ENCODE measurements at places on chromosomes 16 and 17. TPM values are rescaled to one million over a fixed set of nuclear protein-coding genes. Genes with fewer than 3 reads are reported as not detected.

Gene CAVIN1
- 703 TPM for total RNA-seq

Gene APOBR
- not detected for total RNA-seq

Gene PRR15L
- not detected for total RNA-seq

Gene MT1G
- not detected for total RNA-seq

Gene CCL1
- total RNA-seq = not detected

Gene SYCE1L
- 0.50 TPM for total RNA-seq

Gene SLFN14
- total RNA-seq = not detected

Gene DLX4
- not detected for total RNA-seq

Gene CACNG5
- not detected for total RNA-seq
